ENCODE measurements at places on chromosomes 12 and 14.

DNA sequence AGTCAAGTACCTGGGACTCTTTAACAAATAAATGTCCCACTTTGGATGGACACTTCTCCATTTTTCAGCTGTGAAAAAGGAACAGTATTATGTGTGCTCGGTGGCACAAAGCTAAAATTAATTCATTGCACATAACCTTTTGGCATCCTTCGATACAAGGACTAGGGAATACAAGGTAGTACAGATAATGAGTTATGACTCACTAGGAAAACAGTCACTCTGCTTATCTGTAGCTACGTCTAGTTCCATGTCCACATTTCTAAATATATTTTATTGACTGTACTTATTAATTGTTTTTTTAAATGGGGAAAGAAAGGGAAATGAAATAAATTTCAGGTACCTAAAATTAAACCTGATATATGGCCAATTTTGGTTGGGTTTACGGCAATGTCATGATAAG is 35.2 kb upstream of the RIC8B start:
- no peak for DNase-seq

DNA sequence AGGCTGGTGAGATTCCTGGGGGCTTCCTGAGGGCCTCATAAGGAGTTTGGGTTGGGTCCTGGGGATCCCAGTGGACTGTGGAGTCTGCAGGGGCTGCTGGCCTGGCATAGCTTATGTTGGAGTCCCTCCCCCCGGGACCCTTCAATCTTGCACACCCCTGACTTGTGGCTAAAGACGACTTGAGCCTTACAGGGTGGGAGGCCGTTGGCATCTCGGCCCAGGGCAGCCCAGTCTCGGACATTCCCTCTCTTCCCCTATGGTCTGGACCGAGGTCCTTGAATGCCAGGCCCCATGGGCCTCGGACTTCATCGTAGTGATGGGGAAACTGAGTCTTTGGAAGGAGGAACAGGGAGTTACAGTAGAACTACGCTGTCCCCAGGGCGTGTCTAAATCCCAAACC is 12.5 kb downstream of the RTL1 start:
- no peak for DNase-seq

DNA sequence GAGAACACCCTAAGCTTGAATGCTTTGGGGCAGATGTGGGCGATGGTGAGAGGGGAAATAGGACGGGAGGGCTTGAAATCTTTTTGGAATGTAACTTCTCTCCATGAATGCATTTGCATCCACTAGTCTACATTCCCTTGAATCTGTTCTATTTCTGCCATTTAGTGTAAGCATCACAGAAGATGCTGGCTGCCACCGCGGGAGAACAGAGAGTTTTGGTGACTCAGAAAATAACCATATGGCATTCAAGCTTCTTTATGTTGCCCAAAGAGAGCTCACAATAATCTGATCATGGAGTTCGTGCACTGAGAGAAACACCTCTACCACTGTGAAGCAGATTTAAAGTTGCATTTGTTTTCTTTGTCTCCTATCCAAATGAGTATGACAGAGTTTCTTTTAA is 52.6 kb upstream of the OTX2 start:
- no peak for DNase-seq

DNA sequence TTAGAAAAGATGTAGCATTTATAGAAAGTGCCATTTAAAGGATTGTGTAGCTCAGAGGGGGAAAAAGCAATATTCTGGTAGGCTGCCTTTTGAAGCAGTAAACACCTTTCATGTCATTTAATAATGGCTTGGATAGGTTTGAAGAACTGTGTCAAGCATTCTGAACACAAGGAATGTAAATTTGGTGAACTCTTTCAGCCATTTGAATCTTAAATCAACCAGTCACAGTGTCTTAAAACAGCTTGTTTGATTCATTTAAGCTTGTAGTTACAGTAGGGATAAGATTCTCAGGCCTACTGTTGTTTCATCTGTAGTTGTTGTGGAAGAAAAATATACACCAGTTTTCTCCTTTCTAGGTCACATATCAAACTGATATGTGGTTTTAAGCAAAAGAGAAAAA is 299.4 kb upstream of the NOVA1 start:
- no peak for DNase-seq

DNA sequence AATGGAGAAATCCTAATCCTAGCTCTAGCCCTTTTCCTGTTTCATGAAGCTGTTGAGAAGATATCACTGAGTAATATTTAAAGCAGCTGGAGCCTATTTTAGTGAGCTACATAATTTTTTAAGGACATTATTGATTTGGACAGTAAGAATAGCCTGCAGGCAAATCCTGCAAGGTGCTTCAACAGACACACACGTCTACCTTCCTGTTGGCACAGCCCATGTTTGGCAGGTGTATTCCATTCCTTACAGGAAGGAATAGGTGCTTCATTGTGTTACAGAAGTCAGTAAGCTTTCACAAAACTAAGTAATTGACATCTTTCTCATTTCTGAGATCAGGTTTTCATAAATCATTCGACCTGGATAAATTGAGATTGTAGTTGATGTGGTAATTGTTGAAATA is 50.6 kb downstream of the FOXA1 start:
- no peak for DNase-seq

Data from activated naive CD4-positive, alpha-beta T cell (primary cell).